ENCODE measurements at places on chromosomes 4 and X.

DNA sequence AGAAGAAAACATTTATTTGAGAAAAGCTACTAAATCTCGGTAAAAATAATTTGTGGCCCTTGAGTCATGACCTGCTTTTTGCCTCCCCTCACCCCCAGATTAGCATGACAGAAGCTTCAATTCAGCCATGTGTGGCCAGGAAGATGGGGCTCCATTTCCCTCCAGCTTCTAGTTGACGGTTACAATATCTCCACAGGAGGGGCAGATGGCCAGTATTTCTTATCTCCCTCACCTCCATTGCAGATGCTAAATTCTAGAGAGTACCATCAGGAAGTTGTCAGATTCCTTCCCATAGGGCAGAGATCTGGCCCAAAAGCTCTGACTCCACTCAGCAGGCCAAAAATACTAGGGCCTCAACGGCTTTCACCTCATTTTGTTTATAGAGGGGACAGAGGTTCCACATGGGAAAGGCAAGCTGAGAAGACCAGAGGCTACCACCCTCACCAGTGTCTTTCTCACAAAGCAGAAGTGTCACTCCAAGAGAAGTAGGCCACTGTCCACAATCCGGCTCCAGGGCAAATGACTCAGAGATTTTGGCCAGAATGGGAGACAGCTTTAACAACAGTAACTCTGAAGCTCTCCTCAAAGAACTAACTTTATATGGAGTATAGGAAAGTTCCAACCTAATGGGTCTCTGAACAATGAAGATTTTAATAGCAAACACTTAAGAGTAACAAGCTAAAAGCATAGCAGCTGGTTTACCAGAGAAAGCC lies 108.3 kb downstream of the TBC1D19 start:
- no peak for DNase-seq

DNA sequence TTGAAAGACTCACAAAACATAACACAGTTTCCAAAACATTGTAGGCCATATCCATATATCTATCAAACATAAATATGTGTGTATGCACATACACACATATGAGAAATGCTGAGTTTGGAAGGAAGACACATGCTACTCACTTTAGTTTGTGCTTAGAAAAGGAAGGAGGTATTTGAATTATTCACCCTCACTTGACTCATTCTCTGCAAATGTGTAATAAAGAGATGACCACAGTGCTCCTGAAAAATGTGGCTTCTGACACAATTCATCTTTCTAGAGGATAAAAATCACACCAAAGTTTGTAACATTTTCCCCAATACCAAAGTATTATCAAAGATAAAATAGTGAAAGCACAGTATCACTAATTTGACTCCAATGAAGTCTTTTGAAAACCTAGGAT lies 950.1 kb downstream of the FAT4 start:
- no peak for DNase-seq

DNA sequence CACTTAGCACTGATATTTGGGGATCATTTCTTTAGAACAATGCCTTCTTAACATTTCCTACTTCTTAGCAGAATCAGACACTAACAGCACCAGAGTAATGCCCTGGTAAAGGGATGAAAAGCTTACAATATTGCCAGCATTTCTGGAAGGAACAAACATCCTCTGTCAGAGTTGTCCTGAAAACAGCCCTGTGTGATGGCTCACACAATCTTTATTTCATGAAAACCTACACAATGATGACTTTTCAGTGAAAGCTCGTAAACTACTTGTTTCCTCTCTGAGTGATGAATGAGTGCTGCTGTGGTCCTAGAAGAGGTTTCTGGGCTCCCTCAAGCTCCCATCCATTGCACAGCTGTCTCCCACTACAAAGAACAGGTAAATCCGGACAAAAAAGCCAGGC lies 52.8 kb downstream of the GPC4 start:
- no peak for DNase-seq

DNA sequence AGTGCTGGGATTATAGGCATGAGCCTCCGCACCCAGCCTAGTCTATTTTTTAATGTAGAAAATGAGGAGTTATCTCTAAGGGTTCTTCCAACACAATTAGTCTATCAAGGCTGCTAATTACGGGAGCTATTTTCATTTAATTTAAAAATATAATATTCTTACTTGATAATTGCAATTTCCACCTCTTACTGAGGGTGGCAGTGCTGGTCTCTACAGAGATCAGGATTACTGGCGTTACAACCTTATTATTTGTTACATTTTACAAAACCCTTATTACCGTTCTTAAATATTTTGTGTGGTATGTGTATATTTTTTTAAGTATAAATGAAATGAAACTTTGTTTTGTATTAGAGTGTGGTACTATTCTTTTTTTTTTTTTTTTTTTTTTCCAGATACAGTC lies 17.6 kb upstream of the GK start:
- DNase-seq: peak; percentile 70

DNA sequence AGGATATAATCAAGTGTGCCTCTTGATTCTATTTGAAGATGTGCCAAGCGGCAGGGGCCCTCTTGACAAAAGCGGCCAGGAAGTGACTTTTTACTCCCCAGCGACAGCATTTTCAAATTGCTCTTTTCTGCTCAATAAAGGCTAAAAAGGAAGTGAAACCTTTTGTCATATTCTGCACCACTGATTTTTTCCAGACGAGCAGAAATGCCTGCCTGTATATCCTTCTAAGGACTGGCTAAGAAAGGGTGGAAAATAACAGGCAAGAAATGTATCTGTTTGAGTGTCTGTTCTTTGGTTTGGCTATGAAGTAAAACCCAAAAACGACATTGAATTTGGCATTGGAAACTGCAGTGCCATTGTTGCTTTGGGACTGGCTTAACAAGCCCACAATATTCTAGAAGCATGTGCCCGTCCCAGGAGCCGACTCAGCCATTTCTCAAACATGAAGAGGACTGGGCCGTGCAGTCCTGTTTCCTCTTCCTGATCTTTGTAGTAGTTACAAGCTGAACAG lies 25.4 kb downstream of the TMSB4X start:
- DNase-seq: peak; percentile 94

- no peak for DNase-seq
Observed at GRCh38 chr4:47010912-47011446, 17.6 kb upstream of the GABRA4 start.

DNA sequence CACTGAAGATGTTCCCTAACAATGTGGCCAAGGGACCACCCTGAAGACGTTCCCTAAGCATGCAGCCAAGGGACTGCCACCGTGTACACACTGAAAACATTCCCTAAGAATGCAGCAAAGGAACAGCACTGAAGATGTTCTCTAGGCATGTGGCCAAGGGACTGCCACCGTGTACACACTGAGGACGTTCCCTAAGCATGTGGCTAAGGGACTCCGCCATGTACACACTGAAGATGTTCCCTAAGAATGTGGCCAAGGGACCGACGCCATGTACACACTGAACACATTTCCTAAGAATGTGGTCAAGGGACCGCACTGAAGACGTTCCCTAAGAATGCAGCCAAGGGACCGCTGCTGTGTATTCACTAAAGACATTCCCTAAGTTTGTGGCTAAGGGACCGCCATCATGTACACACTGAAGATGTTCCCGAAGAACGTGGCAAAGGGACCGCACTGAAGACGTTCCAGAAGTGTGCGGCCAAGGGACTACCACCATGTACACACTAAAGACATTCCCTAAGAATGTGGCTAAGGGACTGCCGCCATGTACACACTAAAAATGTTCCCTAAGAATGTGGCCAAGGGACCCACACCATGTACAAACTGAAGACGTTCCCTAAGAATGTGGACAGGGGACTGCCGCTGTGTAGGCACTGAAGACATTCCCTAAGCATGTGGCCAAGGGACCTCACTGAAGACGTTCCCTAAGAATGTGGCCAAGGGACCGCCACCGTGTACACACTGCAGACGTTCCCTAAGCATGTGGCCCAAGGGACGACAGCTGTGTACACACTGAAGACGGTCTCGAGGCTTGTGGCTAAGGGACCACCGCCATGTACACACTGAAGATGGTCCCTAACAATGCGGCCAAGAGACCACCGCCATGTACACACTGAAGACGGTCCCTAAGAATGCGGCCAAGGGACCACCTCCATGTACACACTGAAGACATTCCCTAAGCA lies 54.8 kb downstream of the DHRSX start:
- DNase-seq: no peak

- DNase-seq: no peak
Observed at GRCh38 chrX:14079891-14080430, 50.3 kb upstream of the GEMIN8 start.

DNA sequence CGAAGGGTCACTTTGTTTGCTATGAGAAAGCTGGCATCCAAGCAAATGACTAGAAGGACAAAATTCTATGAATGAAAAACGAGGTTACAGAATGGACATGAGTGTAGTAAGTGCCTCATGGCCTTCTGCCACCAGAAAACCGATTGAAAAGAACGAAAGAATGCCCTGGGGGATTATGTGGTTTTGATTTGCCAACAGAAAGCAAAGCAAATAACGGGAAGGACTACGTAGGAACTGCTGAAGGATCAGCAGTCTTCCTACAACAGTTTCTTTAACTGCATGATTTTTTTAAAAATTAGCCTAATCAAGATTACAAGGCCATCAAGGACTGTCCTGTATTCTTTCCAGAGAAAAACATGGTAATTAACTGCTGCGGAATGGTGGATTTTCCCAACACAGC lies 50.6 kb downstream of the NRK start:
- DNase-seq: no peak

DNA sequence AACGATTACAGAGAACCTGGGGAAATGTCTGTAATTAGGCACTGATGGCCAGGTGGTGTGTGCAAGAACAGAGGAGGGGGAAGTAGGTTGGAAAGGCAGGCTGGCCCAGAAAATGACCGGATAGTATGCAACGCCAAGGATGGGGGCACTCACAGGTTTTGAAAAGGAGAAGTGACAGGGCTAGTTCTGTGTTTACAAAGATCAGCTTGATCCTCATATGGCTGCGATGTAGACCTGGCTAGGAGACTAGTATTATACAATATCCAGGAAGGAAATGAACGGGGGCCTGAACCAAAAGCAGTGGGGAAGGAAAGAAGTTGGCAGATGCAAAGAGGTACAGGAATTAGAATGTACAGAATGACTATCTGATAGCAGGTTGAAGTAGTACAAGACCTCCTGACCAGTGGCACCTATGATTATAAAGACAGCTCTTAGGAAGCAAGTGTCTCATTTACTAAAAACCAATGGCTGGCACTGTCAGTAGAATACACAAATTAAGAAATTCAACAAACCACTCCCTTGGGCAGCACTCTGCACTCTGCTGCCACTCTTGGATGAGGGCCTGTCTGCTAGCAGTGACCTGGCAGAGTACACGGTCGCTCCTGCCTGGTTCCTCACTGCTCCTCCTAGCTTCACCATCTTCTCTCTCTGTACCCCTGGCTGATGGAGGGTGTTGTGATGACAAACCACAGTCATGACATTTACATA lies 14.1 kb downstream of the MFAP3L start:
- DNase-seq: no peak

DNA sequence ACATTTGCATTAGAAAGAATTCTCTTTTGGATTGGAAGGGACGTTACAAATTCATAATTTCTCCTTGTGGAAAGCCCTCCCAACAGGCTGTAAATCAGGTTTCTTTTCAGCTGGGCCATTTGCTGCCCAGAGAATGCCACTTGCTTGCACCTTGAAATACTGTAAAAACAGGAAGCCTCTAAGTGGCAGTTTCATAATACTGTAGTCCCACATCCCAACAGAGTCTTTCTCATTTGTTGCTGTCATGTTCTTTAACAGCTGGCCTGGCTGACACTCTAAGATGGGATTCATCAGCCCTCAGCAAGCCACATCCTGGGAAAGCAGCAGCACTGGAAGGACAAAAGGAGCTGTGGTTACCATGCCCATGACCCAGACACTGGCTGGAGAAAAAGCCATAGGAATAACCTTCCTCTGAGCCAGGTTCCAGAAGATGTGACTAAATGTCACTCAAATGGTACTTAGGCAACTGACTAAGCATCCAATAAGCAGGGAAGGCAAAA lies 221.9 kb upstream of the MBNL3 start:
- no peak for DNase-seq

DNA sequence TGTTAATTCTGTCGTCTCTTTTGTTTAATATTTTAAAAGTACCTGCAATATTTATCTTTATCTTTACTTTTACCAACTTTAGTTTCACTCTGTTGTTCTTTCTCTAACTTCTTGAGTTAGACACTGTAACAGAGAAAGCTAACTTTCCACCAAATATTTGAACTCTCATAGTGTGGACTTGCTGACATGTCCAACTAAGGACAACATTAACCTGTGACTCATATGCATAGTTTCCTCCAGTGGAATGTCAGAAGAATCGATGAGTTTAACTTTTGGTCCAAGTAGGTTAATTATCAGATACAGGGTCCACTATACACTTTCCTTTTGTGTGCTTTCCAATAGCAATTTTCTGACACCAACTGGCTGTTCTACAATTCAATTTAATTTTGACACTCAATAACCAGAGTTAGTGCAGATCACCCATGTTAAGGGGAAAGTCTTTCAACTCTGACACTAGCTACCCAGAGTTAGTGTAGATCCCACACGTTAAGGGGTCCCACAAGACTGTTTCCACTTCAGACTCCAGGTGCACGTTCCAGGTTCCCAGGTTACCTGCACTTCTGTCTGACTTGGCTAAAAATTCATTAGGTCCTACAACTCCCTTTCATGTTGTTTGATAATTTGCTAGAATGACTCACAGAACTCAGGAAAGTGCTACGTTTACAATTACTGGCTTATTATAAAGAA lies 559.0 kb upstream of the AMOT start:
- no peak for DNase-seq

DNA sequence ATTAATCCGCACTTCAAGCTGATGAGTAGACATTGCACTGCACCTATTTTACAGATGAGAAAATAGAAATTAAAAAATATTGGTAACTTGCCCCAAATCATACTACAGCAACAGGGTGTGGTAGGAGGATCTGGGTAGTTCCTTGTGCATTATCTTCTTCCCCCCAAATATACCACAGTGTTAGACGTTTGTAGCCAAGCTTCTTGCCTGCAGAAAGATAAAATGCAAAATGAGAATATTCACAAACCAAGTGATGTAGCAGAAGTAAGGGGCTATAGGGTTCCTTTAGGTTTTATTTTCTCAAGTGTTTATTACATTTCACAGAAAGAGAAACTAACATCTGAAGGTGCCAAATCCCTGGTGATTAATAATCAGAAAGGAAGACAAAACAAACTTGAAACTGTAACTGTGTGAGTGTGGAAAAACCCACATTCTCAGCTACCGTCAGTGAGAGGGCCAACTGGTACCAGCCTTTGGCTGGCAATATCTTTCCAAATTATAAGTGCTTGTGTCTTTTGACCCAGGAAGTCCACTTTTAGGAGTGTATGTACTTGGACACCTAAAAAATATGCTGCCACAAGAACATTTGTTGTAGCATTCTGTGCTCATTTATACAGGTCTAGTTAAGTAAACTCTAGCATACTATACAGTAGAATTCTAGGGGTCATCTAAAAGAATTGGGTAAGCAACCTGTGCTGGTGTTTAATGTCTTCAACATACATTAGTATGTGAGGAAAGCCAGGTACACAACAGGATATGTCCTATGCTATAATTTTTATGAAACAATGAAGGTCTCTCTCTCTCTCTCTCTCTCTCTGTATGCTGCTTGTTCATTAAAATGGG lies 6.7 kb upstream of the CD38 start:
- no peak for DNase-seq

GRCh38 chr4:17545374-17546140 lies 30.6 kb downstream of the CLRN2 start:
- DNase-seq: no peak

Measured in Karpas-422 (cell line).